Activated T-helper 1 cell treated with anti-CD3 and anti-CD28 coated beads, Interleukin-2, amount 50 U/mL, for 16 hours (primary cell): ENCODE measurements at places on chromosomes 4 and X.

- DNase-seq: no peak
Measured at GRCh38 chrX:40273356-40274050, 175.7 kb upstream of the BCOR start.

GRCh38 chr4:23828020-23828715 lies 61.7 kb downstream of the PPARGC1A start:
- no peak for DNase-seq

GRCh38 chr4:102501447-102501696 lies 213 bp downstream of the NFKB1 start:
- DNase-seq: no peak

DNA sequence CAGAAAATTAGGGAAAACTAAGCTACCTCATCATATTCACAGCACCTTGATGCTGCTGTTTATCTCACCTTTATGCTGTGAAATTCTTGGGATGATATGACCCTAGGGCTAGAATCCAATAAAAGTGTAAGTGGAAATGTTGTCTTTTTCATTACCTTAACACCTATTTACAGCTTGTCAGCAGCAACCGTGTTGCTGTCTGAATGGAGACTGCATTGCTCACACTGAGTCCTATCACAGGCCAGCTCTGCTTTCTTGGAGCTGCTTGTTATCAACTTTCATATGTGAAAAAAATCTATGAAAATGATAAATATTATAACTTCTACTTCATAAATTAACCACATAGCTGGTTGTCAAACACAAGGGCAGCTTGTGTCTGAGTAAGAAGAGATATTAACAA lies 789.5 kb downstream of the TECRL start:
- DNase-seq: no peak

DNA sequence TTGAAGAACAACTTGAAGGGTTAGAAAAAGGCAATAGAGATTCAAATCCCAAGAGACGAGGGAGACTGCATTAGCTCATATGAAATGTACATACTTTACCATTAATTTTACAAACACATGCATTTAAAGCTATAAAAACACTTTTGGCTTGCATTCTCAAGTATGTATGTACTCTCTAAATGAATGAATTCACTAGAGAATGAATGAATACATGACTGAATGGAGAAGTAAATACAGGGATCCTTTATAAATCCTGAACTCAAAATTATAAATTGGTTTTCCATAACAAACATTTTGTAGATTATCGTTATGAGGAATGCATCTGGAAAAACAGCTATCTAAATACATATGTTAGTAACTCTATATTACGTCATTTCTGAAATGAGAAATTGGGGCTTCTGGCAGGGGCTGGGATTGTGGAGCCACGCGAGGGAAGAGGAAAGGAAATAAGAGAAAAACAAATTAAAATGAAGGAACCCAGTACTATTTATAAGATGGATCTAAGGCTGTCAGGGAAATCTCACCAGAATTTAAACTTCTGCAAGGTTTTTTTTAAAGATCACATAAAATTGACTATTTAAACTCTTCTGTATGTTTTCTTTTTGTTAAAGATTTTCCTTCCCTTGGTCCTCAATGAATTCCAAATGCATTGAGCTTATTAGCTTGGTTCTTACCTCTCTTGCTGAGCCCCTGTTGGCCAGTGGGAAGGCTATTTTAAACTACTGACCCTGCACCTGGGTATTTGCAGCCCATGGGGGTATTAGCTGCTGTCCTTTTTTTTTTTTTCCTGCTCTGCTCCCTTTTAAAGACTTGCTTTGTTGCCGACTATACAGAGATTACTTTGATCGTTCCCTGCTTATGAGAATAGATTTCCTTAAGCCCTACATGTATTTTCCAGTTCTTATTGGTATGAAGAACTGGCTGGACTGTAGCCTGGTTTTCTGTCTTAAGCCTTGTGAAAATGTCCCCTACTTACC lies 207.8 kb downstream of the ADGRL3 start:
- no peak for DNase-seq

GRCh38 chr4:101790521-101791181 lies at the start of gene BANK1:
Gene BANK1 (plus strand): TSS chr4:101790730. CDS start chr4:101790881, 151 bp downstream.
- DNase-seq: no peak

DNA sequence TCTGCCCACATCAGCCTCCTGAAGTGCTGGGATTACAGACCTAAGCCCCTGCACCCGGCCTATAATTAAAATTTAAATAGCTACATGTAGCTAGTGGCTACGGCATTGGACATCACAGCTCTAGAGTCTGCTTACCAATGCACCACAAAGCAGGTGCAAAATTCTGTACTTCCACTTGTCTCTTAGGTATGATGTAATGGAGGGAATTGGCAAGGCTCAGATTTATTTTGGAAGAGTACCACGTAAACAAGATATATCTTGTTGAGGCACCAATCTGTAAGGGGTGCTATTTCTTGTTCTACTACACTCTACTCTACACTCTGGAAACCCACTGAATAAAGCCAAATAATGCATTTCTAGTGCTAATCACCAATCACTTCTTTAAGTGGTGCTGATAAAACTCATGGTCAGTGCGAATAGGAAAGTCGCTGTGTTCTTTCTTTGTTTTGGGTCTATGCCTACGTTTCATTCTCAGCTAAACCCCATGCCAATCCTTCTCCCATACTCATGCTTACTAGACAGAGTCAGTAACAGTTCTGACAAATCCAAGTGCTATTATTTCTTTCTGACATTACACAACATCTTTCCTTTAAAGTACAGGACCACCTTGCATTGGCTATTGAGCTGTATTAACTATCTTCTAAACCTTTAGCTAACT lies 92.3 kb downstream of the GC start:
- DNase-seq: no peak
